Astrocyte of the hippocampus (primary cell): ENCODE measurements at places on chromosomes 3 and 15.

- DNase-seq = no peak
Observed at GRCh38 chr15:92503889-92504288, 110.2 kb downstream of the ST8SIA2 start.

DNA sequence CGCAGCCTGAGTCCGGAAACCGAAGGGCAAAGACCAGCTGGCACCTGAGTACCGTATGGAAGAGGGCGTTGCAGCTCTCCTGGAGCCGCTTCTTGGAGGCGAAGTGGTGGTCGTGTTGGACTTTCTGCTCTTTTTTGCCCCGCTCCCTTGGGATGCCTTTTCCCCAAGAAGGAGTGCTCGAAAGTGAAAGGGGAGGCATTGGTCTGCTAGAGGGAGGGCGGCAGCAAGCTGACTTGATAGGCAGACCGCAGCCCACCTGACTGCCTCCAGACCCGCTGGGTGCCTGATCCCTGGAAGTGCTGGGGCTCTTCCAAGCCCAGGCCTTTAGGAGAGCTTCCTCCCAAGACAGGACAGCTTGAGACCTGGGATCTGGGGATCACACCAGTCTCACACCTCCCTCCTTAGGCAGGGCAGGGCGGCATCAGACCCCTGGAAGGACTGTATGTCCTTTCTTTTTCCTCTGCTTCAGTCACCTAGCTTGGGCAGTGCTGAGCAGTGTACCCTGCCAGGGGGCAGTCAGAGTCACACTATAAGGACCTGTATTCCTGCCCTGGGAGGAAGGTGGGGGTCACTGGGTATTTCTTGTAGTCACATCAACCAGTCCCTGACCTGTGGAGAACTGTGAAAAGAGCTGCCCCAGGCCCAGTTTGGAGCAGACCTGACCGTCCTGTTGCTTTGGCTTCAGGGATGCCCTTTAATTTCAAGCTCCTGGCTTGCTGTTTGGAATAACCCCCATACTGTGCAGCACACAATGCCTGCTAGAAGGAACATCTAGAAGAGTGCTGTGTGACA lies 2.1 kb downstream of the ACVR2B start:
- peak; percentile 57 for DNase-seq

DNA sequence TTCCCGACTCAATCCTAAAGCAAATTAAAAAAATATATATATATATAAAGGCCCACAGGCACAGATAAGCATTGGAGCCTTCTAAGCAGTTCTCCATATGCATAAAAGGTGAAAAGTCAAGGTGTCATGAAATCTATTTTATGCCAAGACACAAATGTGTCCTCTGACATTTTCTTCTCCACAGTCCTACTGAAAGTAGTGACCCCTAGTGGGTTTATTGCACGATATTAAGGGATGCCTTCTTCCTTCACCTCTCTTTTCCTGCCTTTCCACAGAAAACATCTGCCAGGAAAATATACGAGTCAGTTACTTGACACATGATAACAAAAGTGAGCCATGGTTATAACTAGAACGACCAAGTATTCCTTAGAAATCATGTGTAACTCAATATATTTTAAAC lies 303.2 kb downstream of the TIGIT start:
- DNase-seq = no peak

- DNase-seq = no peak
Observed at GRCh38 chr3:37463163-37463562, 288.8 kb upstream of the LRRFIP2 start.

DNA sequence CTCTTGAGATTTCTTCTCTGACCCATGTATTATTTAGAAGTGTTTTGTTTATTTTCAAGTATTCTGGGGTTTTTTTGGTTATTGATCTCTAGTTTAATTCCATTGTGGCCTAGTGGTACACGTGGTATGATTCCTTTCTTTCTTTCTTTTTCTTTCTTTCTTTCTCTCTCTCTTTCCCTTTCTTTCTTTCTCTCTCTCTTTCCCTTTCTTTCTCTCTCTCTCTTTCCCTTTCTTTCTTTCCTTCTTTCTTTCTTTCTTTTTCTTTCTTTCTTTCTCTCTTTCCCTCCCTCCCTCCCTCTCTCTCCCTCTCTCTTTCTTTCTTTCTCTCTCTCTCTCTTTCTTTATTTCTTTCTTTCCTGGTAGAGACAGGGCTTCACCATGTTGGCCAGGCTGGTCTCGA lies 85.7 kb upstream of the UBE2E1 start:
- DNase-seq = no peak

DNA sequence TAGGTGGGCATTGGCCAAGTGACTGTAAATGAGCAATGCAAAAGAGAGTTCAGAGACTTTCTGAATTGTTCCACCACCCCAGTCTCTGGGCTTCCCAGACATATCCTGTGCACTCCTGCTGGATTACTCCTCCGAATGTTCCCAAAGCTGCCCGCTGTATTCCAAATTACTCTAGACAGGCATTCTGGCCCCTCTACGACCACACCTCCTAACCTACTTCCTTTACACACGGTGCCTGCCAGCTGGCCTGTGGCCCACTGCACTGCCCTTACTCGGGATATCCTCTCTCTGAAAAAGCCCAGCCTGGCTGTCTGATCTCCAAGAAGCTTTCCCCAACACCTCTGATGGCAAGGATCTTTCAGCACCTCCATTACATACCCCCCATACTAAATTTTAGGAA lies 66.6 kb downstream of the DUT start:
- no peak for DNase-seq

DNA sequence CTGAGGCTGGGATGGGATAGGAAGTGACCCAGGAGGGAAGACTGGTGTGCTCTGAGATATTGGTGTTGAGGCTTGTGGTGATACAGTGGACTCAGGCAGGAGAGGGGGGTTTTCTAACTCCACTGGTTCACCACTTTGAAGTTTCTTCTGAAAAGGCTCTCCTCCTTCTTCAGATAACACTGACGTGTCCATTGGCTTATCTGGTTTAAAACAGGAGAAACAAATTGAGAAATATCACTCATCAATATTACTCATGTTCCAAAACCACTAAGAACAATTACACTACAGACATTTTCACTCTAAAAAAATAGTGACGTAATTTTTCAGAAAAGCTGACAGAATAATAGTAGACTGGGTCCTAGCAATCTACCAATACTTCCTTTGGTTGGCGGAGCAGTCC lies 23.1 kb downstream of the TP53BP1 start:
- DNase-seq = peak; percentile 18

GRCh38 chr15:90955624-90956273 lies 1.1 kb downstream of the RCCD1 start:
- DNase-seq = no peak

GRCh38 chr3:193978030-193978429 lies 157.9 kb upstream of the HES1 start:
- no peak for DNase-seq

DNA sequence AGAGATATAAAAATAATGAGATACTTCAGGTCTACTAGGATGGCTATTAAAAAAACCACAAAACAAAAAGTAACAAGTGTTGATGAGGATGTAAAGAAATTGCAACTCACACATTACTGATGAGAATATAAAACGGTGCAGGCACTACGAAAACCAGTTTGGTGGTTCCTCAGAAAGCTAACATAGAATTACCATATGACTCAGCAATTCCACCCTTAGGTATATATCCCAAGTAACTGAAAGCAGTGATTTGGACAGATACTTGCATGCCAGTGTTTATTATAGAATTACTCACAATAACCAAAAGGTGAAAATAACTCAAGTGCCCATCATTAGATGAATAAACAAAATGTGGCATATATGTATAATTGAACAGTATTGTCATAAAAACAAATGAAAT lies 87.5 kb upstream of the MELTF start:
- peak; percentile 32 for DNase-seq

DNA sequence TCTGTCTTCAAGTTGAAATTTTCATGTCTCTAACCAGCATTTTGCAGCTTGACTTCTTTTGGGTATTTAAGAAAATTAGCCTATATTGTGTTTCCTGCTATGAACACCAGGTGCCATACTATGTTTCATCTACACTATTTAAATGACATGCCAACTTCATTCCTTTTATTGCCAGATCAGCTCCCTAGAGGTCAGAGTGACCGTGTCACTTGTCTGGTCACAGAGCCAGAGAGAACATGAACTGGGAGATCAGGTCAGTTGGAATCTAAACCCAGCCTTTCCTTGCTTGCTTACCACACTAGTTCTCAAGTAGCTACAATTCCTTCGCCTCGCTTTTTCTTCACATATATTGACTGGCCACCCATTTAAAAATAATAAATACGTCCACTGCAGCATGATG lies 87.6 kb downstream of the THBS1 start:
- DNase-seq = no peak

DNA sequence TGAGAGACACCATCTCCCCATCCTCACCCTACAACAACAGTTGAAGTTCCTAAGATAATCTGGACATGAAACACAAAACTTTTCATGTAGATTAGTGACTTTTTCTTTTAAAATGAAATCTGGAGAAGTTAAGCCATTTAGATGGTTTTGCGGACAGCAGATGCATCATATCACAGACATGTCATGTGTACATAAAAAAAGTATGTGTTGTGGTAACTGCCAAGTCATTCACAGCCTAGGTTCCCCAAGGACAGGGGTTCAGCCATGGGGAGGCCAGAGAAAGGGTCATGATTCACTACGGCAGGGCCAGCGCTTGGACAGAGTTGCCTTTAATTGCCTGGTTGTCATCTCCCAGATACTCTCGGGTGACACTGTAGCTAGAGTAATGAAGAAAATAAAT lies 163.2 kb downstream of the PDZRN3 start:
- DNase-seq = no peak

- DNase-seq = peak; percentile 91
Observed at GRCh38 chr3:116059421-116060096, 385.7 kb downstream of the LSAMP start.

DNA sequence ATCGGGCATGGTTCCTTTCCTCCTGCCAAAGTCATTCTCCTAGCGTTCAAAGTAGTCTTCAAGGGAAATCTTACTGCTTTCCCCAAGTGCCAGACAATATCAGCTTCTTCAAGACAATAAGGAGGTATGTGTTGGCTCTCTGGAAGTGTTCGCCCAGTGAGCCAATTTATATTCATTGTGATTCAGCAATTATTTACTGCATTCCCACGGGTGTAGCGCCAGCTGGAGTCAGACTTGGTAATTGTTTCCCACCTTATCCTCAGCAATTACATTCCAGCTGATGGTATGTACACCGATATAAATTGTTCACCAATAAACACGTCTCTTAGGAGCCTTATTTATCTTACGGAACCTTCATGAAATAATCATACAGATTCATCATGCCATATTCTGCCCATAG lies 103.6 kb upstream of the CTNNB1 start:
- peak; percentile 63 for DNase-seq

DNA sequence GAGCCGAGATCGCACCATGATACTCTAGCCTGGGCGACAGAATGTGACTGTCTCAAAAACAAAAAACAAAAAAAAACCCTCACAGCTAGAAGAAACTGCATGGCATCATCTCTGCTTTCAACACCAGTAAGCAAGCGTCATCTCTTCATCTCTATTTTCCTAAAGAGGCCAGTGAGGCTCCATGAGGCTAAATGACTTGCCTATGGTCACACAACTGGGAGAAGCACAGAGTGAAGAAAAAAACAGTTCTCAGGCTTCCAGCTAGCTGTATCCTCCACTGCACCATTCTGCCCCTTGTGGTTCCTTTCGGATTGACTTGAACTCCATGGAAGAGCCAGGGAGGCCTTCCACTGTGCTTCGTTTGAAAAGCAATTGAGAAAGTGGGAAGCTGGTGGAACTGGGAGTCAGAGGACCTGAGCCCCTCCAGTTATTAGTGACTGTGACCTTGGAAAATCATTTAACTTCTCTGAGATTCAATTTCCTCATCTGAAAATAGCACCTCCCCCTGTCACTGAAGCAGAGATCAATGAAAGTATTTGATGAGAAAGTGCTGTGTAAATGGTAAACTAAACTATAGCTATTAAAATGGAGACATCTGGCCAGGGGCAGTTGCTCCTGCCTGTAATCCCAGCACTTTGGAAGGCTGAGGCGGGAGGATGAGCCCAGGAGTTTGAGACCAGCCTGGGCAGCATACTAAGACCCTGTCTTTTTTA lies 32.1 kb upstream of the DENND4A start:
- peak; percentile 72 for DNase-seq

DNA sequence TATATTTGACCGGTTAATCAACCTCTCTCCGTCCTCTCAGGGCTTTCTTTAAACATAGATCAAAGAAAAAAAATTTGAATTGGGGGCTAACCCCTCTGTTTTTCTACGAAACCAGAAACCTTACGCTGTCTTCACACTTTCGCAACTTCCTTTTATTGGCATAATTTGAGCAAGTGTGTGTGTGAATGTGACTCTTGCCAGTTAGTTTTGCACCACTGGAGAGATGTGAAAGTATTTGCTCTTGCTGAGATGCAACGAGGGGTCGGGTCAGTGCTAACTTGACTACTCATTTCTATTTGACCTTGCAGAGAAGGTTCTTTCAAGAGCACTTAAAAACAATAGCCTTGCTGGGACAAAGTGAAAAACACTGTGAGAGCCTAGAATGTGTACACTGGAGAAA lies 81.2 kb downstream of the FAM43A start:
- DNase-seq = no peak

DNA sequence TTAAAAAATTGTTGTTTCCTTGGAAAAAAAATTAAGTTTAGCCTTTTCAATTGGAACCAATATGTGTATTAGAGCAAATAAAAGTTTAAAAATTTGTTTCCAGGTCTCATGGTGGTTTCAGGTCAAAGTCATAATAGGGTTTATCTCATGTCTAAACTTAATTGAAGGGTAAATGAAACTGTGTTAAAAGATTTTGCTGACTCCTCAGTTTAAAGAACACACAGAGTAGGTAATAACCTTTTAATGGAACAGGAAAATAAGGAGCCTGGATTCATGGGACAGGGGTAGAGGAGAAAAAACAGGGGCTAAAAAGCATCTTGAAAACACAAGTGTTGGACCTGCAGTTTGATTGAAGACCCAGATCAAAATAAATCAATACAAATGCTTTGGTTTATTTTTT lies 190.6 kb downstream of the MFSD1 start:
- no peak for DNase-seq

DNA sequence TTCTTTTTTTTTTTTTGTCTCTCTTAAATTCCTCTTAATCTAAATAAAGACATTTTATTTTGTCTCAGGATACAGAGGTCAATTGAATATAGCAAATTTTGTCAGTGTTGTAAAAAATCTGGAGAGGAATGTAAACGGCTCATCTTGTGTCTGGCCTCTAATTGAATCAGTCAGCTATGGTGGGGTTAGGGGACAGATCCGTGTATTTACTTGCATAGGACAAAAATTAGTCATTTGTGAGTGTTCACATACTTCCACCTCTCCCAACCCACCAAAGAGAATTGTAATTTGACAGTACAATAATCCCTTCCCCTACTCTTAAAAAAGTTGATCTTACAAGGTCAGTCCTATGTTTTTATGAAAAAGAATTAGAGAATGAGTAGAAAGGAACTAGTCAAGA lies 18.3 kb downstream of the PPARG start:
- no peak for DNase-seq

- peak; percentile 61 for DNase-seq
Observed at GRCh38 chr3:28575100-28575745, 226.6 kb upstream of the AZI2 start.
